ENCODE measurements at places on chromosomes 6 and 20.

GRCh38 chr20:62618611-62619529, 23.4 kb upstream of the SLCO4A1 start:
- DNase-seq: peak; percentile 34

- DNase-seq: no peak
Observed at GRCh38 chr6:149277621-149278020, 39.9 kb upstream of the TAB2 start.

- DNase-seq: no peak
Observed at GRCh38 chr20:62831361-62831788, 14.5 kb downstream of the COL9A3 start.

- no peak for DNase-seq
Observed at GRCh38 chr20:34907616-34908469, 31.4 kb downstream of the ACSS2 start.

DNA sequence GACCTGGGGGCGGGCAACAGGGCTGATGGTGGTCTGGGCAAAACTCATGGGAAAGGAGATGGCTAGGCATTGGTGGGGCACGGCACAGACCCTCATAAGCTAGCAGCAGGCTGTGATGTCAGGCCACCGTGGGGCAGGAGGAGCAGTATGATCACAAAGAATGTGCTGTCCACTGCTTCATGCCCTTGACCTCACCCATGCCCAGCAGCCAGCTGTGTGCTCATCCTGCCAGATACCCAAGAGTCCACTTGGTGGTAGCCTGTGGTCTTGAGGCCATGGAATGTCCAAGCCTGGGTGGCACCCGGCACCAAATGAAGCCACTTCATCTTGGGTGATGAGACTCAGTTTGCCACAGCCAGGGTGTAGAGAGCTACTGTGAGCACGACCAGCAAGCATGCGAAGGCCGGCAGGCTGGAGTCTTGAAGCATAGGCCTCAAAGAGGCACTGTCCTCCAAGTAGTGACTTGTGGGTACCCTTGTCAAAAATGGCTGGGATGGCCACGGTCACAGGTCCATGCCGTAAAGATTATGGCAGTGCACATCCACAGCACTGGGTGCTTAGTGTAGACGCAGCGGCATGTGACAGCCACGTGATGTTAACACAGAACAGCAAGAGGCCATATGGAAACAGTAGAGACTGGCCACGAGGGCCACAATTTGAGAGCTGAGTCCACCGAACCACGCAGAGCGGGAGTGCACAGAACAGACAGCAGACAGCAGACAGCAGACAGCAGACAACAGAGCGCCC, 19.0 kb downstream of the PLAGL2 start:
- DNase-seq: no peak

DNA sequence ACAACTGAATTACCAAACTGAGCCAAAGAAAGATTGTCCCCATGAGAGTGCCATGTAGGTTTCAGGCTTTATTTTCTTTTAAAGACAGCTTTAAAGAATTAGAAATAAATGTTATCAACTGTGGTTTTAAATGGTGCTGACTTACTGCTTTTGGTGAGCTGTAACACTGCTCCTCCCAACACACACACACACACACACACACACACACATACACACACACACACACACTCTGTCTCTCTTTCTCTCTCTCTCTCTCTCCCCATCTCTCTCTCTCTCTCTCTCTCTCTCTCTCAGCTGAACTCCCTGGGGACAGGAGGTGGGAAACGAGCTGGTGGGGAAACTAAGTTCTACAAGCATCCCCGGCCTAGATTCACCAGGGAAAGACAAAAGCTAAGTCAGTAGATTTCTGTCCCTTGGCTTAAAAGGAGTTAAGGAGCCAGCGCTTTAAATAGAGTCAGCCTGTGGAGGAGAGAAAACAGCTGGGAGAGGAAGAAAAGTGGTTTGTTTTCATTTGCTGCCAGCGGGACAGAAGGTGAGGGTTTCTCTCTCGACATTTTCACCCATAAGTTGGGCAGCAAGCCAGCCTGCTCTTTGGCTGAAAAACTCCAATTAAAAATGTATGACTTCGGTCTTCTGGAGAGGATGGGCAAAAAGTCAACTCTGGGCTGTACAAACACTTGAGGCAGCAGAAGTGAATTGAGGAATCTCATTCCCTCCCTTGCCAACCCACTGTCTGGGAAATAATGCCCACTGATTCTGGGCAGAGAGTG, 27.4 kb downstream of the CBLN4 start:
- DNase-seq: no peak

DNA sequence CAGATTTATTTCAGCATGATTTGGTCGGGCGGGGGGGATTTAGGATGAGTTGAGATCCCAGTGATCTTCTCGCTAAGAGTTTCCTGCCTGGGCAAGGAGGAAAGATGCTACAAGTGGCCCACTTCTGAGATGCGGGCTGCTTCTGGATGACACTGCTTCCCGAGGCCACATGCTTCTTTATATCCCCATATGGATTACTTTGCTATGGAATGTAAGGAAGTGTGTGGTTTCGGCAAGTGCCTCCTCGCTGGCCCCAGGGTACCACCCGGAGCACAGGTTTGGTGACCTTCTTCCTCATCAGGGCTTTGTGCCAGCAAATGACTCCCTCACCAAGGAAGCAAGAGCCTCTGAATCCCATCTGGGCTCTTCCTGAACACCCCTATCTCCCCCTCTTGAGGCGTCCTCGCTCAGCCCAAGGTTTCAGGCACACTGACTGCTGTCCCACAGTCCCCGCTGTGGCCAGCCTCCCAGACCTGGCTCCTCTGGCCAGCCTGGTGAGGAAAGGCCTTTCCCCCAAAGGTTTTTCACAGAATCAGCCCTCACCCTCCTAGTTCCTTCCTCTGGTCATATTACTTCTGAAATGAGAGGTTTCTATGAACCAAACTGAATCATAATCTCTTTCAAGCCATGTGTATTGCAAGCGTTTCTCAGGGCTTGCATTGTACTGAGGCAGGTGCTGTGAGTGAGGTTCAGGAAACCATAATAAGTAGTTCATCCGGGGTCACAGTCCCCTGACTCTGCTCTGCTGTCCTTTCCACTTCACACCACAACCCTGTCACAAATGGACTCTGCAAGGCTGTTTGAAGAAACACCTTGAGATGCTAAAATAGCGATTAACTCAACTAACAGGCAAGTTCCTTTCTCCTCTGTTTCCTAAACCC, 41.7 kb upstream of the IL17A start:
- DNase-seq: no peak

All from stimulated activated CD8-positive, alpha-beta memory T cell treated with anti-CD3 and anti-CD28 coated beads, Interleukin-15, amount 100 ng/mL, for 4 hours (primary cell).